ENCODE measurements at places on chromosomes 1 and 21. TPM values are rescaled to one million over a fixed set of nuclear protein-coding genes. Genes with fewer than 3 reads are reported as not detected.

GRCh38 chr1:230313453-230314141, 112.5 kb downstream of the PGBD5 start:
- no peaks in the 10 kb centered on the region for H3K27me3 ChIP-seq
- H3K36me3 ChIP-seq = no peaks in the 10 kb centered on the region
- no peak overlapping the region for H3K4me3 ChIP-seq

DNA sequence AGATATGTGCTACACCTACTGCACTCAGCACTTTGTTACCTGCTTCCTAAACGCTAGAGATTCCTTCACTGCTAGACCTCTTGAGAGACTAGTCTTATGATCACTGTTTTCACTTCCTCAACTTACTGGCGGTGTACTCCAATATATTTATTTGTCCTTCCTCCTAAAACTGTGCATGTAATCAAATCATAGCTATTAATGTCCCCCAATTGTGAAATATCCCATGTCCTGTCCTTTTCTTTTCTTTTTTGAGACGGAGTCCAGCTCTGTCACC, 3.4 kb downstream of the SOAT1 start:
- H3K4me3 ChIP-seq = no peak overlapping the region
- no peak overlapping the region for H3K27ac ChIP-seq
- H3K27me3 ChIP-seq = no peaks in the 10 kb centered on the region
- H3K4me1 ChIP-seq = peaks cover 9% of the 10 kb centered on the region
- DNase-seq = no peak

Gene KLHL17
- 6.8 TPM for polyA plus RNA-seq

DNA sequence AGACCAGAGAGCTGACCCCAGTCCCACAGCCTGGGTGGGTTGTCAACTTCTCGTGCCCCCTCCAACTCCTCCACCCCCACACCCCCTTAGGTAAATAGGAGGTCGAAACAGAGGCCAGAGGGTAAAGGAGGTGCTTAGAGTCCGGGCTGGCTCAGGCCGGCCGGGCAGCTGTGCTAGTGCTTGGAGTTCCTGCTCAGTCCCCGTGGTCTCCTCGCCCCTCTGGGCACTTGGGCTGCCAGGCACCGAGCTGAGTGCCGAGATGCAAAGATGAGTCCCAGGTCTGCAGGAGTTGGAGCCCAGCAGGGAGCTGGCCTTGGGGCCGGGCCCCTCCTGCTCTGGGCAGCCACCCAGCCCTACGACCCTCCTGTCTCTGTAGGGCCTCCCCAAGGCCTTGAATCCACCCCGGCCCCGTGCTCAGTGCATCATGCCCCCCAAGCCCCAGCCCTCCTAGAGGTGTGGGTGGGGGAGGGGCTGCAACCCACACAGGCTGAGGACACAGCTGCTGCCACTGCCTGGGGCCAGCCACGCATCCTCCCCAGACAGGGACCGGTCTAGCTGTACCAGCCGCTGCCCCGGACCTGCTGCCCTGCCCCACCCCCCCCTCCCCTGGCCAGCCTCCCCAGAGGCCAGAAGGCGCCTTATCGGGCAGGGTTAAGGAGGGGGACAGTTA, 1.9 kb downstream of the SMIM1 start:
- peaks cover 5% of the 10 kb centered on the region for H3K36me3 ChIP-seq
- peaks cover 40% of the 10 kb centered on the region for H3K4me1 ChIP-seq
- no peaks in the 10 kb centered on the region for H3K27me3 ChIP-seq

GRCh38 chr1:185474440-185475149, 157.6 kb upstream of the IVNS1ABP start:
- no peaks in the 10 kb centered on the region for H3K27me3 ChIP-seq
- peaks cover 9% of the 10 kb centered on the region for H3K4me1 ChIP-seq
- no peak for DNase-seq
- no peaks in the 10 kb centered on the region for H3K36me3 ChIP-seq
- H3K4me3 ChIP-seq = no peak overlapping the region

Gene MR1
- polyA plus RNA-seq = 10.9 TPM

Gene MRPL20
- polyA plus RNA-seq = 135 TPM

Gene PRAMEF33
- polyA plus RNA-seq = not detected

- H3K4me3 ChIP-seq = no peak overlapping the region
- H3K36me3 ChIP-seq = peaks cover 13% of the 10 kb centered on the region
- DNase-seq = no peak
- H3K4me1 ChIP-seq = no peaks in the 10 kb centered on the region
- H3K27me3 ChIP-seq = no peaks in the 10 kb centered on the region
- H3K27ac ChIP-seq = no peak overlapping the region
Measured at GRCh38 chr21:33750017-33750416, 107.7 kb downstream of the ITSN1 start.

Gene FBXO2
- 102 TPM for polyA plus RNA-seq

GRCh38 chr1:214393086-214393485, 112.1 kb downstream of the SMYD2 start:
- no peaks in the 10 kb centered on the region for H3K27me3 ChIP-seq
- no peak for DNase-seq
- H3K36me3 ChIP-seq = peaks cover 28% of the 10 kb centered on the region
- no peaks in the 10 kb centered on the region for H3K4me1 ChIP-seq

DNA sequence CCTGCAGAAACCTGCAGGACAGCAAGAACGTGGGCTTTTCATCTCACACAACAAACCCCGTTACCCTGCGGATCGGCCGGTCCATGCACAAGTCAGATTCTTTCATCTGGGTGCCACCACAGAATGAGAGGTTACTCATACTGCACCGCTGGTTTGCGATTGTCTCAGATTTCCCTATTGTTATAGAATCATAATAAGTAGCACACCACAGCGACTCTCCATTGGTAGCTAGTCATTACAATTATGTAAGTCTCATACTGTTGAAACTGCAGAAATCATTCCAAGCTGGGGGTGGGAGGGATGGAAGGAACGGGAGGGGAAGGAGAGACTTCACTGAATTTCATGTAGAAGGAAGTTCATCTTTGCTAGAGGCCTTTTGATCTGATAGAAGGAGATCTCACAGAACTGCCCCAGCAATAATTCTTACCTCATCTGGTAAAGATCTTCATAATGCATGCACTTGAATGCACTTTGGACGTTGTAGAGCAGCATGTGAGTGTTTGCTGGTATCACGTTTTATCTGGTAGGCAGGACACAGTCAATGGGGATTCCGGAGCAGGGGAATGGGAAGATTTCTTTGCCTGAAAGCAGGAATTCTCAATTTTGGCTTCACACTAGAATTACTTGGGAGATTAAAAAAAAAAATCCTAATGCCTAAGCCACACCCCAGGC, 221.1 kb downstream of the KIF26B start:
- H3K27ac ChIP-seq = peak overlapping the region; percentile 78
- H3K4me3 ChIP-seq = no peak overlapping the region
- peak; percentile 73 for DNase-seq
- H3K27me3 ChIP-seq = no peaks in the 10 kb centered on the region
- H3K36me3 ChIP-seq = peaks cover 2% of the 10 kb centered on the region

DNA sequence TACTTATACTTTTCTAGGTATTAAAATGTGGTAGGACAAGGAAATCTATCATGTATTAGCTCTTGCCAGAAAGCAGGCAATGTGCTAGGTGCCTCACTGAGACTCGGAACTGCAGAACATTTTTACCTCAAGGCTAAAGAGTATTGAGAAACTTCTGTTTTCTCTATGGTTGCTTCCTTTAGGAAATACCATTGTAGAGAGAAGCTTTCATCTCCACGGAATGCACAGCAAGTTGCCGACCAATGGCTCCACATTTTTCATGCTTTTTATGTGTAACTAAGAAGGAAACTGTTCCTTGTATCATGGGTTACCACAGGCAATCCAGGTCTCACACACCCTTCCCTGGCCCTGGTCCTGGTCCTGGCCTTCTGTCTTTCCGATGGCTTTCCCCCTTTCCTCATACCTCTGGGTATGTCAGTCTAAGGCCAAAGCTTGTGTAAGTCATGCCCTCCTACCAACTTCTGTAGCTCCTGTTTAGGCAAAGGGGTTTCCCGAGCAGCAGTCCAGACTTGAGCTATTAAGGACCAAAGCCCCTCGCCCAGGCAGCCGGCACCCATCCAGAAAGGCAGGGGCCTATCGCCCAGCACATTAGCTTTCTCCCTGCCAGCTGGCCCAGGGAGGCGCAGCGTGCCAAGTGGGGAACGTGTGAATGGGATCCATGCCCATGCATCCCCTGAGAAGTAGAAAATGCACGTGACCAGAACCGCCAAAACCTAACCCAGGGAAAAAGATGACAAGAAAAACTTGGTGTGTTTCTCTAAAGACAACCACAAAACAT, 225.0 kb downstream of the PBX1 start:
- peaks cover 8% of the 10 kb centered on the region for H3K36me3 ChIP-seq
- DNase-seq = no peak
- H3K4me3 ChIP-seq = no peak overlapping the region
- no peaks in the 10 kb centered on the region for H3K27me3 ChIP-seq

- H3K36me3 ChIP-seq = no peaks in the 10 kb centered on the region
- no peak overlapping the region for H3K4me3 ChIP-seq
- H3K27me3 ChIP-seq = no peaks in the 10 kb centered on the region
- H3K4me1 ChIP-seq = no peaks in the 10 kb centered on the region
- H3K27ac ChIP-seq = no peak overlapping the region
Measured at GRCh38 chr1:219074084-219074728, 99.5 kb upstream of the LYPLAL1 start.

- DNase-seq = peak; percentile 70
- H3K4me3 ChIP-seq = no peak overlapping the region
- peaks cover 3% of the 10 kb centered on the region for H3K4me1 ChIP-seq
- H3K36me3 ChIP-seq = no peaks in the 10 kb centered on the region
- H3K27me3 ChIP-seq = no peaks in the 10 kb centered on the region
Measured at GRCh38 chr1:182084487-182085316, 23.2 kb upstream of the ZNF648 start.

DNA sequence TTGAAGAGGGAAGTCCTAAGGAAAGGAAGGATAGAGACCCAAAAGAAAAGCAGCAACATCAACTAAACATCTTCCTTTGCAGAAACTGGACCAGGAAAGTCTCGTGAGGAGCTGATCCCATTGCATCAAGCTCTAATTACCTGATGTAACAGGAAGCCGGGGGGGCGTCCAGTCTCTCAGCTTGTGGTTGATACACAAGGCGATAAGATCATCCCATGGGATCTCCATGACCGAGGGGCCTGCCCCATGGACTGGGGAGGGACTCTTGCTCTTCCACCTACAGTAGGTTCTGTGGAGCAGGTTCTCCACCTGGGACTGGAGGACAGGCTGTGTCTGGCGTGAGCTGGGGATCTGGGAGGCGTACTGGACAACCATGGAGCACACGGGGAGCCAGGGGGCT, 14.8 kb upstream of the LSS start:
- H3K4me3 ChIP-seq = no peak overlapping the region
- no peaks in the 10 kb centered on the region for H3K27me3 ChIP-seq
- peaks cover 91% of the 10 kb centered on the region for H3K36me3 ChIP-seq
- no peak for DNase-seq
- no peak overlapping the region for H3K27ac ChIP-seq

DNA sequence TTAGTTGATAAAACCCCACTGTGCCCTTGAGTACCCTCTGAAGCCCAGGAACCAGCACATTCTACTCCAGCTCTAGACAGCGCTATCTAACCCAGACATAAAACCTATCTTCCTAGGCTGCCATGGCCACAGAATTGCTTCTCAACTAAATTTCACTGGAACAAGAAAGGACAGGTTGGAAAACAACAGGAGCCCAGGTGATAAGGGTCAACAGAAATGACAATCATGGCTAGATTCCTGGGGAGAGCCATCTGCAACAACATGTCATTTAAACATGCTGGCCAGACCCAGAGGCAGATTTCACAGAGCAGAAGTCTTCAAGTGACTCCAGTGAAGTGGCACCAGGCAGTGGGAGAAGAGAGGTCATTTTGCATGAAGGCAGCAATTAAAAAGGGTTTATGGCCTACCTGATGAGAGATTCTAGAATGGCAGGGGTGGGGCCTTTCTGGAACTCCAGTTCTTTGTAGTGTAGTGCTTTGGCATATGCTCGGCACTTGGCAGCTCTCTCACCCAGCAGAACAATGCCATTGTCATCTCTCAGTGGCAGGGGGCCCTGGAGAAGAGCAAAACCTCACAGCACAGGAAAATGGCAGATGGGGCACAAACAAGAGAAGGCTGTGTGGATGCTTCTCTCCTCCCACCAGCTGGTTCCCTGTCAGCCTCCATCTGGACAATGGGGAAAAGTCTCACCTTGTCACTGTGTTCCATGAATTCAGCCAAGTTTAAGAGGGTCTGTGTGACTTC, 9.9 kb downstream of the ANGPTL7 start:
- no peak overlapping the region for H3K4me3 ChIP-seq
- peaks cover 60% of the 10 kb centered on the region for H3K36me3 ChIP-seq
- no peak overlapping the region for H3K27ac ChIP-seq
- H3K4me1 ChIP-seq = no peaks in the 10 kb centered on the region

GRCh38 chr1:69967245-69967766, 238.1 kb downstream of the LRRC40 start:
- no peak overlapping the region for H3K4me3 ChIP-seq
- DNase-seq = no peak
- H3K36me3 ChIP-seq = no peaks in the 10 kb centered on the region

DNA sequence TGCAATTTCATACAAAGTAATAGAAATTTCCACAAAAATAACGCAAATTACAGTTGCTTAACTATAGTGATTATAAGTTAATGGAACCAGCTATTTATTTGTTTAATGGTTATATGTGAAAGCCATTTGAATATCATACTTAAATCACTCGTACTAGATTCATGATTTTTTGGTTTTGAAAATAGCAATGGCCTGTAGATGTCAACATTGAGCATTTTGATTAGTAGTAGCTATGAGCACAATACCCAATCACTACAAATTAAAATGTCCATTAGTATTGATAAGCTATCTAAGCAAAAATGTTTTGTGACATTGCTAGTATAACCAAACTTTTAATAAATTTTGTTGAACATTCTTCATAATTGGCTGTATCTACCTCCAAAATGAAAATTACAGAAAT, 10.0 kb downstream of the COL24A1 start:
- no peaks in the 10 kb centered on the region for H3K27me3 ChIP-seq
- H3K4me3 ChIP-seq = no peak overlapping the region
- H3K36me3 ChIP-seq = no peaks in the 10 kb centered on the region
- no peak for DNase-seq

DNA sequence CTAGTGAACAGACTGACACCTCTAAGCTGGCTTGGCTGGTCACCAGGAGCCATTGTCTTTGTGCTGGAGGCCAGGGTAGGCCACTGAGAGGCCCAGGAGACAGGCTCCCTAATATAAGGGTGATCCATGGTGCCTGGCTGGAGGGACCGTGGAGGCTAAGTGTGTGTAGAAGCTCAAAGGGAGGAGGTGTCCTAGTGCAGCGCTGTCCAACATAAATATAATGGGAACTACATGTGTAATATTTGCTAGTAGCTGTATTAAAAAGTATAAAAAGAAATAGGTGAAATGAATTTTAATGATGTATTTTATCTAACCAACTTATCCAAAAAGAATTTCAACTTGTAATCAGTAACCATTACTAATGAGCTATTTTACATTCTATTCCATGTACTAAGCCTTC, 35.0 kb downstream of the SOX13 start:
- H3K36me3 ChIP-seq = no peaks in the 10 kb centered on the region
- peaks cover 16% of the 10 kb centered on the region for H3K4me1 ChIP-seq
- H3K27me3 ChIP-seq = no peaks in the 10 kb centered on the region
- DNase-seq = no peak
- H3K4me3 ChIP-seq = no peak overlapping the region

- peak overlapping the region; percentile 93 for H3K4me3 ChIP-seq
- H3K36me3 ChIP-seq = no peaks in the 10 kb centered on the region
- H3K27ac ChIP-seq = peak overlapping the region; percentile 90
- peaks cover 4% of the 10 kb centered on the region for H3K4me1 ChIP-seq
- H3K27me3 ChIP-seq = no peaks in the 10 kb centered on the region
Measured at GRCh38 chr1:212557739-212558692, 50.5 kb upstream of the ATF3 start.

GRCh38 chr1:40532844-40533424, 1.5 kb downstream of the ZNF684 start:
- H3K4me1 ChIP-seq = peaks cover 3% of the 10 kb centered on the region
- DNase-seq = peak; percentile 21
- no peaks in the 10 kb centered on the region for H3K36me3 ChIP-seq
- H3K4me3 ChIP-seq = no peak overlapping the region
- H3K27me3 ChIP-seq = no peaks in the 10 kb centered on the region
